ENCODE measurements at places on chromosomes 16 and 17.

GRCh38 chr17:2275722-2276121, 27.9 kb downstream of the SMG6 start:
- DNase-seq: no peak

GRCh38 chr17:62911114-62911513, 54.9 kb upstream of the TANC2 start:
- peak; percentile 86 for DNase-seq

DNA sequence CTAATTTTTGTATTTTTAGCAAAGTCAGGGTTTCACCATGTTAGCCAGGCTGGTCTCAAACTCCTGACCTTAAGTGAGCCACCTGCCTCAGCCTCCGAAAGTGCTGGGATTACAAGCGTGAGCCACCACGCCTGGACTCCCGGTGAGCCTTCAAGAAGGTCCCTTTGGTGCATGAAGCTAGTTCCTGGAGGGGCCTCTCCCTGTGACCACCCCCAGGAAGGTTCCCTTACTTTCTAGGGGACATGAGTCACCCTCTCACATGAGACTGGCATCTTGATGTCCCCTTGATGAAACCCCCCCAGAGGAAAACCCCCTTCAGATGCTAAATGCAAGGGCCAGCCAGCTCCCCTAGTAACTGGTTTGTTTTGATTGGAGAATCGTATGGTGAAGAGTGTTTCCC, 12.8 kb downstream of the CARHSP1 start:
- no peak for DNase-seq

GRCh38 chr16:66493490-66494401, 56.2 kb downstream of the TK2 start:
- DNase-seq: no peak

DNA sequence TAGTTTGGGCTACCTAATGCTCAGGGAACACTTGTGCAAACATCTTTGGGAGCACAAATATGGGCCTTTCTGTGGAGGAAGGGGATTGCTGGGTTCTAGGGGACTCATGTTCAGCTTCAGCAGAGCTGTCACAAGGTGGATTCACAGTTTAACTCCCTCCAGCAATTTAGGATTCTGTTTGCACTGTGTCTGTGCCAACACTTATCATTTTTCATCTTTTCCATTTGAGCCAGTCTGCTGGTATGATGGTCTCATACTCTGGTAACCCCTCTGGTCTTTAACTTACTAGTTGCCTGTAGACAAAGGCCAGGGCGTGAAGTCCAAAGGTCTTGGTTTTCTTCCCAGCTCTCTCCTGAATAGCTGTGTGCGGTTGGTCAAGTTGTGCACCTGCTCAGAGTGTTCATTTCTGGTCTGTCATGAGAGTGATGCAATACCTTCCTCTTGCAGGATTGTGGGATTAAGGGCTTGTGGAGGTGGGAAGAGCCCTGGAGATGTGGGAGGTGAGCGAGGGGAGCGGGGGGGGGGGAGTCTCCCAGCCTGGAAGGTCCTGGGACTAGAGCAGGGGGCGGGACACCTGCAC, 152.6 kb downstream of the CMIP start:
- no peak for DNase-seq

DNA sequence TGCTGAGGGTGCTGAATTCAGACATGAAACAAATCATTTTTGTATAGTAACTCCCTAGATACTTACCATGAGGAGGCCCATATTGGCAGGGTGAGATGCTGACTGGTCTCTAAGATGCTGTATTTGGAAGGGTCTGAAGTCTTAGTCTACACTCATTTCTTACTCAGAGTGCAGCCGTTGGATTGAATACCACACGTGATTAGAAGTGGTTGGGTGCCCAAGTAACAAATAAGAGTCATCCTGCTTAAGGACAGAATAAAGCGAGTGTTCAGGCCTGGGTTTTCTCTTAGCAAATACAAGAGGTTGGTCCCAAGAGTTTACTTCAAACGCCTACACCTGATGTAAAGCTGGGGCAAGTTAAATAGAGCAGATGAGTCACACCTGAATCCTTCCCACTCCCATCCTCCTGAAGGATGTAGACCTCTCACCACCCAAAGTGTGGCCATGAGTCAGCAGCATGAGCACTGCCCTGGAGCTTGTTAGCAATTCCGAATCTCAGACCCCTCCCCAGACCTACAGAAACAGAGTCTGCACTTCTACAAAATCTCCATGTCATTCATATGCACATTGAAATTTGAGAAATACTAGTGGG, 284.6 kb upstream of the CDH5 start:
- DNase-seq: no peak

GRCh38 chr17:38674014-38674748, 576 bp downstream of the EPOP start:
- no peak for DNase-seq

DNA sequence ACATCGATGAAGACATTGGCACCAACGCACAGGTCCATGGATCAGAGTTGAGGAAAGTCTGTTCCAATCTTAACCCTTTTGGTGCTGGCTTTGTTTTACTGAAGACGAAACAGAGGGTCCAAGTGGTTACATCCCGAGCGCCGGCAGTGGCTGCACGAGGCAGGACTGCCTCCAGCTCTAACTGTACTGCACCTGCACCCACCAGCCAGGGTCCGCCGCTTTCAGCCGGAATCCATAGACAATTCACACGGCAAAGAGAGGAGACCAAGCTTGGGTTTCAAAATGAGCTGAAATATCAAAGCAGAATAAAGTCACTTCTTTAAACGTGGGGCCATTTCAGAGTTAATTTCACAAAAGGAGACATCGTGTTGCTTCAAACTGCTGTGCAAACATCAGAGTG, 21.2 kb upstream of the ZC3H18 start:
- no peak for DNase-seq

- peak; percentile 67 for DNase-seq
Observed at GRCh38 chr16:64615630-64616280, 506.1 kb downstream of the CDH11 start.

GRCh38 chr17:10072556-10073425, 125.6 kb downstream of the GAS7 start:
- no peak for DNase-seq

DNA sequence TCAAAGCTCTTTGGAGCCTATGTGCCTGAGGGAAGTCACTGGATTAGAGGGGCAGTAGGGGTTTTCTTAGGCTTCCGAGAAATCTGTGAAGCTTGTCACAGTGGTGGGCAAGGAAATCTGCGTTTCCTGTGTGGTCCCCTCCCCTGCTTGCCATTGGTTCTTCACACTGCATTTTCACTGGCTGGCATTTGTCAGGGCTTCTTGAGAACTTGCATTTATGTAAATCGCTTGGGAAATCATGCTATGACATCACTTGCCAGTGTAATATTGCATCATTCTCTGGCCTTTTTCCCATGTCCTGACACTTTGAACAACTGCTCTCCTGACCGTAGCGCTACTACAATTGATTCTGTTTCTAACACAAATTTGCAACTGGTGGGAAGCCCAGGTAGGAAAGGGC, 1.8 kb downstream of the CACNG3 start:
- no peak for DNase-seq

DNA sequence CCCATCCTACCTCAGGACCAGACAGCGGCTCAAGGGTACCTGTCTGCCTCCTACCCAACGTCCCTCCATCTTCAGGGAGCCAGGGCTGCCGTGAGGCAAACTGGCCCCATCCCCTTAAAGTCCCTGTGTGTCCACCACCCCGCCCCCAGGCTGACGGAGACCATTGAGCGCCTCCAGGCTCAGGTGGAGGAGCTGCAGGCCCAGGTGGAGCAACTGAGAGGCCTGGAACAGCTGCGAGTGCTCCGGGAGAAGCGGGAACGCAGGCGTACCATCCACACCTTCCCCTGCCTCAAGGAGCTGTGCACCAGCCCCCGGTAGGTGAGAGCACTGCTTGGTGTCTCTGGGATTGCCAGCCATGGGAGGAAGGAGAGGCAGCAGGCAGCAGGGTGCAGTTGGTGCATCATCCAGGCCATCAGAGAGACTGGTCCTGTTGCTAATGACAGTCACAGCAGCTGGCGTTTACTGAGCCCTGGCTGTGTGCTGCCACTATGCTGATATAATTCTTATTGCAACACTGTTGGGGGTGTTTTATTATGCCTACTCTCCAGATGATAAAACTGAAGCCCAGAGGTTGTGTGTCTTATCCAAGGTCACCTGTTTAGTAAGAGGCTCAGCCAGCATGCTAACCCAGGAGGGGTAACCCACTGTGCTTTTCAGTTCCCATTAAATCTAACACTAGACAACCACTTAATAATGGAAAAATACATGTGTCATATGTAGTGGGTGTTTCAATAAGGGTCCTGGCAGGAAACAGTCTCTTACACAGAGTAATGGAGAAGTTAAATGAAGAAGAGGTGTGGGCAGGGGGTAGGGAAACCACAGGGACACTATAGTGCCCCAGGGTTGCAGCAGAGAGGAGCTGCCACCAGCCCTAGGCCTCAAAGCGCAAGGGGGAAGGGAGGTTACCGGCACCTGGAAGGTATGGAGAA, 10.3 kb upstream of the MRPL58 start:
- DNase-seq: no peak

GRCh38 chr17:44069974-44070454, 521 bp upstream of the G6PC3 start:
- DNase-seq: no peak
